AG09309 (cell line): ENCODE measurements at places on chromosomes 1 and 21.

DNA sequence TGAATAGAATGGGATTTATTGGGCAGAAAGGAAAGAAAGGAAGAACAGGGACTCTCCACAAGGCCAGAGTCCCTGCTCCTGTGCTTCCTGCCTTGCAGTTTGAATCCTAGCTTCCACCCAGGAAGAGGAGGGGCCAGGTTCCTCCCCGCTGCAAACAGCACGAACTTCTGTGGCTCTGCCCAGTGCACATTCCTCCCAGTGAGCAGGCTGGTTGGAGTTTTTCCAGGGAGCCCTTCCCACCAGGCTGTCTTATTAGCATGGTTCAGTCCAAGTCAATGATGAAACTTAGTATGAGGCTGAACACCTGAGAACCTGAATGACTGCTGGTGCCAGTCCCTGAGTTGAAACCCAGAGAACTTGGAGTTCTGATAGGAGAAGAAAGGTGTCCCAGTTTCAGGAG lies 247.2 kb downstream of the DUSP10 start:
- DNase-seq = no peak

- DNase-seq = no peak
These were observed 47.1 kb downstream of the C8A start for GRCh38 chr1:56901716-56902115.

GRCh38 chr1:5992814-5993555 lies 760 bp upstream of the NPHP4 start:
- no peak for DNase-seq

GRCh38 chr1:245751726-245752470 lies 597.1 kb downstream of the KIF26B start:
- DNase-seq = no peak

DNA sequence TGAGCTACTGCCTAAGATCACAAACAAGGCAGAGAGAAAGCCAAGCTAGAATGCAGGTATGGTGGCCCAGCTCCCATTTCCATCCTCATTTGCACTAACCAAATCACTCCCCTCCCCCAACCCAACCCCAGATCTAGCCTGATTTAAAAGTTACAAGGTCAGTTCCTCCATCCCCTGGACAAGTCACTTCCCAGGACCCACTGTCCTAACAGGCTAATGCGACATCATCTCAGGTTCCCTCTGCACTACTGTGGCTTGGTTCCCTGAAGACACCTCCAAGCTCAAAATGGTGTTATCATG lies 2.4 kb downstream of the F11R start:
- DNase-seq = no peak

GRCh38 chr1:201503397-201504176 lies 3.3 kb downstream of the CSRP1 start:
- peak; percentile 95 for DNase-seq

DNA sequence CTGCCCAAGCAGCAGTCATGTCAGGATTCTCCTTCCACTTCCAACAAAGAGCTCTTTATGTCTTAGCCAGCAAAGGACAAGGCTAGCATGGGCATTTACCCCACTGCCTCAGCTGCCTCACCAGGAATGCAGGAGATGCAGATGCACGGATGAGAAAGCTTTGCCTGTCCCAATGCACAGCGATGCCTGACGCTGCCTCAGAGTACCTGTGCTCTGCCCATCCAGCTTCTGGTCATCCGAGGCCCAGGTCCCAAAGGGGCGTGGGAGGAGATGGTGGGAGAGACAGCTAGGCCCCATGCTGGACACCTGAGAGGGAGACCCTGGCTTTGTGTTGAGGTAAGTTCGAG lies 59.0 kb downstream of the IRF2BP2 start:
- no peak for DNase-seq

DNA sequence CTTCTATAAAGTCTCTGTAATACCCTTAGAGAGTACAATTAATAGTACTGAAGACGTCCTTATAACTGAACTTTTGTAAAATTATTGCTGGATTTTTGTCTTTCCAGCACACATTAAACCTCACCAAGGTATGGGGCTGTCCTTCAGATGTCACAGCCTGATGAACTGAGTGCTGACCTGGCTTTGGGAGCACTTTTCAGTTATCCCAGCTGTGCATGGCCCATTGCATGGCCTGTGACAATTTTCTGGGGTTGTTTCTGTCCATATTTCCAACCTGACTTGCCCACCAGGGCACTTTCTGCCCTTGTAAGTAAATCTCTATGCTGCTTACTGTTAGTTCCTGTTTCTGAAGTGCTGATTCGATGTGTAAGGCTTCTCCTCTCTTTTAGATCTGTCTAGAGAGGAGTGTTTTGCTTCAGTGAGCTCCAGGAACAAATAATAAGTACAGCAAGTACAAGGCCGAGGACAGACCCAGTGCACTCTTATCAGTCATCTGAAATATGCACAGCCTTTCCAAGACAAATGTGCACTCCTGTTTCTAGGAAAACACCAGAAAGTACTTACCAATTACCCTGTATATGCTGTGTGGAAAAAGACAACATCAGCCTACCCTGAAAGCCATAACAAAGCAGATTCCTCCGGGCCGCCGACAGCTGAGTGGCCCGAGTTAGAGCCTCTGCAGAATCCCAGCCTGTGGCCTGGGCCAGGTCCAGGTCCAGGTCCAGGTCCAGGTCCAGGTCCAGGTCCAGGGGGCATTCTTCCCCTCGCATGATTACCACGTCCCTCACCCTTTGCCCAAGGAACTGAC lies 121.7 kb downstream of the DHRS3 start:
- DNase-seq = no peak

- DNase-seq = no peak
These were observed 56.3 kb downstream of the PALMD start for GRCh38 chr1:99702221-99702620.

- no peak for DNase-seq
These were observed 42.8 kb upstream of the PPP2R5A start for GRCh38 chr1:212242288-212242984.

DNA sequence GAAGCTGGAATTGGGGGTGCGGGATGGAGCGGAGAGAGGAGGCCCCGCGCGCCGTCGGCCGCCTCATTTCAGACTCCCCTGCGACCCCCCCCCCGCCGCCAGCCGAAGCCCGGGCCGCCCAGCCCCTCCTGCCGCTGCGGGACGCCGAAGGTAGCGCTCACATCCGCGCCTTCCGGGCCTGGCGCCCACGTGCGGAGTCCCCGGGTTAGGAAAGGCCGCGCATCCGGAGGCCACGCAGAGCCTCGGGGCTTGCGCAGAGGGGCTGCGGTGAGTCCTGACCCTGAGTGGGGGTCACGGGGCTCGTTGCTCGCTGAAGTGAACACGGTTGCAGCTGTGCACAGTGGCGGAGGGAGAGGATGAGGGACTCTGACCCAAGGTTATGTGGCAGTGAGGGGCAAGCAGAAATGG lies 552 bp upstream of the ZNF496 start:
- no peak for DNase-seq

- DNase-seq = no peak
These were observed 85.9 kb downstream of the ADSS2 start for GRCh38 chr1:244365809-244366208.

DNA sequence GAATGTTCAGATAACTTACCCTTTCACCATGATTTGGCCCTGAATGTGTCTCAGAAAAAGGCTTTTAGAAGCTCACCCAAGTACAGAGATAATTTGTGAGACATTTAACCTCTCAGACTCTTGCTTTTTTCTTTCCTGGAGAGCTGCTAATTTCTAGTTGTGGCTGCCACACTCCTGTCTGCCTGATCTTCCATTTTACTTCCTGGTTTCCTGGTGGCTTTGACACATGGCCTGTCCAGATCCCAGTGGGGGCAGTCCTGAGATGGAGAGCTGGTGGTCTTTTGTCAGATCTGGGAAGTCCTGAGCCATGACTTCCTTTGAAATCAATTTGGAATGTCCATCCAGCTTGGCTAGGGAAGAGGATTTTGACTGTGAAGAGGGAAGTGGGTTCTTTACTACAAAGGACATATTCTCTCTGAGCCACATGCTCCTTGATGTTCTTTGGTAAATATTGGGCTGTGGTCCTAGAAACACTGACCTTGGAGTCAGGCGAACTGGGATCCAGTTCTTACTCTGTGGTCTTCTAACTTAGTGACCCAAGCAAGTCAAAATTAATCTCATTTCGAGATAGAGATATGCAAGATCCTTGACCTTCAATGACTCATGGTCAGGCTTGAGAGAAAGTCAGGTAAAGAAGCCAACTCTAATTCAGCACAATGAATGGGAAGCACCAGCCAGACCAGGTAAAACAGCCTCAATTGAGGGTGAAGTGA lies 78.0 kb upstream of the HSD17B7 start:
- DNase-seq = no peak

- no peak for DNase-seq
These were observed 35.3 kb upstream of the COL6A2 start for GRCh38 chr21:46062471-46063211.

DNA sequence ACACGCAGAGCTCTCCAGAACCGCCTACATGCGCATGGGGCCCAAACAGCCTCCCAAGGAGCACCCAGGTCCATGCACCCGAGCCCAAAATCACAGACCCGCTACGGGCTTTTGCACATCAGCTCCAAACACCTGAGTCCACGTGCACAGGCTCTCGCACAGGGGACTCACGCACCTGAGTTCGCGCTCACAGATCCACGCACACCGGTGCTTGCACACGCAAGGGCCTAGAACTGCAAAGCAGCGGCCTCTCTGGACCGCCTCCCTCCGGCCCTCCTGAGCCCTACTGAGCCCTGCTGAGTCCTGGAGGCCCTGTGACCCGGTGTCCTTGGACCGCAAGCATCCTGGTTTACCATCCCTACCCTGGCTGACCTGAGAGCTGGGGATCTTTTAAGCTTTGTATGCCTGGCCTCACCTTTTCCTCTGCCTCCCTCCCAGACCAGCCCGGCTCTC lies 8.3 kb downstream of the OLIG2 start:
- no peak for DNase-seq

DNA sequence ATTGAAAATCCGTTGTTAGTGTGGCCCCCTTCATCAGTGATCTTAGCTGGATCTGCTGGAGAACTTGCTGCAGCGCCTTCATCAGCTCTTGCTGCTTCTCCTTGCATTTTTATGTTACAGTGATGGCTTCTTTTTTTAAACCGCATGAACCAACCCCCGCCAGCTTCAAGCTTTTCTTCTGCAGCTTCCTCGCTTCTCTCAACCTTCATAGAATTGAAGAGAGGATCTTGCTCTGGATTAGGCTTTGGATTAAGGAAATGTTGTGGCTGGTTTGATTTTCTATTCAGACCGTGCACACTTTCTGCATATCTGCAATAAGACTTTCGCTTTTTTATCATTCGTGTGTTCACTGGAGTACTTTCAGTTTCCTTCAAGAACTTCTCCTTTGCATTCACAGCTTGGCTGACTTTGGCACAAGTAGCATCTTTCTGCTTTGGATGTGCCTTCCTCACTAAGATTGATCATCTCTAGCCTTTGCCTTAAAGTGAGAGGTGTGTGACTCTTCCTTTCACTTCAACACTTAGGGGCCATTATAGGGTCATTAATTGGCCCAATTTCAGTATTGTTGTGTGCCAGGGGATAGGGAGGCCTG lies 13.1 kb downstream of the RNF187 start:
- DNase-seq = no peak

GRCh38 chr1:93692983-93693591 lies 11.4 kb upstream of the BCAR3 start:
- DNase-seq = no peak

- DNase-seq = no peak
These were observed 102.4 kb upstream of the OR4F16 start for GRCh38 chr1:788835-789234.

DNA sequence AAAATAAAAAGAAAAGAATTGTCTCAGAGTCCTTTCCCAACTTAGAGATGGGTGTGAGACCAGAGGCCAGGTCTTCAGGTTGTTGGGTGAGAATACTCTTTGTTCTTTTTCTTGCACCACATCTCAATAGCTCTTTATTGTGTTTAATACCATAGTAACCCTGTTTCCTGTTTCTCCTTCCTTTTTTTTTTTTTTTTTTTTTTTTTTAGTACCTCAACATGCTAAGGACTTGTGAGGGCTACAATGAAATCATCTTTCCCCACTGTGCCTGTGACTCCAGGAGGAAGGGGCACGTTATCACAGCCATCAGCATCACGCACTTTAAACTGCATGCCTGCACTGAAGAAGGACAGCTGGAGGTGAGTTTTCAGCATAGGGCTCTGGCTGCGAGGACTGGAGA lies 24.4 kb downstream of the CELF3 start:
- DNase-seq = no peak
